ENCODE measurements at places on chromosomes 11 and 22.
A peak's percentile ranks its signal among the peaks of the same experiment; 100 is the strongest.

DNA sequence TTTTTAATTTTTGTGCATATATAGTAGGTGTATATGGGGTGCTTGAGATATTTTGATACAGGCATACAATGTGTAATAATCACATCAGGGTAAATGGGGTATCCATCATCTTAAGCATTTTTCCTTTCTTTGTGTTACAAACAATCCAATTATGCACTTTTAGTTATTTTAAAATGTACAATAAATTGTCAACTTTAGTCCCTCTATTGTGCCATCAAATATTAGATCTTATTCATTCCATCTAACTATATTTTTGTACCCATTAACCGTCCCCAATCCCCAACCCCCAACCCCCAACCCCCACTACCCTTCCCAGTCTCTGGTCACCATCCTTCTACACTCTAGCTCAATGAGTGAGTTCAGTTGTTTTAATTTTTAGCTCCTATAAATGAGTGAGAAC lies 335.1 kb upstream of the C11orf87 start:
- no peak for DNase-seq

GRCh38 chr11:92993004-92993403 lies 23.6 kb downstream of the MTNR1B start:
- no peak for DNase-seq

DNA sequence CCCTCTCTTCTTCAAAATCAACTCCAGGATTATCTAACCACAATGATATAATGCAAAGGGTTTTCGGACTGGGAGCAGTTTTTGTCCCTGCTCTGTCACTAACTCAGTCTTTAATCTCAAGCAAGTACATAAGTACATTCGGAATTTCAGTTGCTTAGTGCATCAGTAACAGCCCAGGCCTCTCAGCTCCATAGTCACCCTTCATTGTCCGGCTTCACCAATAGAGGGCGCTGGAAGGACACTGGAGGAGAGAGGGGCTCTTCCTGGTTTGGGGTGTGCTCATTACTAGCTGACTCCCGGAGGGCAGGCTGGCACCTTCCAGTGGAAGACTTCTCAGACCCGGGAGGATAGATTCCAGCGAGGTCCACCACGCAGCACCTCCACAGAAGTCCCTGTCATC lies 90.4 kb upstream of the PDGFD start:
- peak; percentile 47 for DNase-seq

GRCh38 chr11:118514103-118514502 lies 13.2 kb upstream of the TTC36 start:
- no peak for DNase-seq

- DNase-seq = no peak
These were observed 1.7 kb downstream of the CYB5R2 start for GRCh38 chr11:7671347-7672215.

GRCh38 chr22:38965614-38966379 lies 8.4 kb downstream of the APOBEC3A start:
- no peak for DNase-seq

DNA sequence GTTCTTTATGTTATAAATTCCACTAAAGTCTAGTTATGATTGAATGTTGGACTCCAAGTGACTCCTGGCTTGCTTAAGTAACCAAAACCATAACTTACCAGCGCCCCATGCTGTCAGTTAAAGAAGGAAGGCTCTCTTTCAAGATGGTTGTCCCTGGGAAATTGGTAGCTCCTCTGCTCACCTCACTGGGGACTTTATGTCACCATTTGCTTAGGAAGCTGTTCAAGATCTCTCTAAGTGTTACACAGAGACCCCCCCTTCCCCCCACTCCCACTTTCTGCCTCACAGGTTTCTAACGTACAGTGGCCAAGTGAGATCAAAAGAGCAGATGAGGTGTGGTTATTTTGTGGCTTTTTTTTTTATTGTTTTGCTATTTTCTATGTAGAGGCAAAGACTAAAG lies 301.8 kb downstream of the AASDHPPT start:
- no peak for DNase-seq

- DNase-seq = no peak
These were observed 44.1 kb upstream of the TPBGL start for GRCh38 chr11:75196426-75196825.

DNA sequence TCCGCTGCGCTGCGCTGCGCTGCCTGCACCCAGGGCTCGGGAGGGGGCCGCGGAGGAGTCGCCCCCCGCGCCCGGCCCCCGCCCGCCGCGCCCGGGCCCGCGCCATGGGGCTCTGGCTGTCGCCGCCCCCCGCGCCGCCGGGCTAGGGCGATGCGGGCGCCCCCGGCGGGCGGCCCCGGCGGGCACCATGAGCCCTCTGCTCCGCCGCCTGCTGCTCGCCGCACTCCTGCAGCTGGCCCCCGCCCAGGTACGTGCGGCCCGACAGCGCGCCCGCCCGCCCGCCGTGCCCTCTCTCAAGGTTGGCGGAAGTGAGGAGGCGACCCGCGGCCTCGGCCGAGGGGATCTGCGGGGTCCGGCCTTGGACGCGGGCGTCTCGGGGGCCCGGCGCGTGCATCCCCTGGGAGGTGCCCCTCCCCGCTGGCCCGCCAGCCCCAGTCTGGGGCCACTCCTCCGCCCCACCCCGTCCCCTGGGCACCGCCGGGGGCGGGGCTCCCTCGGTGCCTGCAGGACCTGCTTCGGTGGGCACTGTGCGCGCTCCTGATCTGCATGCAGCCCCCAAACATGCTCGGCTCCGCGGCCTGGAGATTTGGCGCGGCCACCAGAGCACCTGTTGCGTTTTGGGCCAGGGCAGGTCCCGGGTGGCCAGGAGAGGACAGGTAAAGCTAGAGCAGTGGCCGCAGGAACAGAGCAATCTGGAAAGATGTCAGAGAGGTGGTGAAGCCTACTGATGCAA lies 429 bp downstream of the VEGFB start:
- no peak for DNase-seq

- no peak for DNase-seq
These were observed 28.7 kb downstream of the LGR4 start for GRCh38 chr11:27443746-27444507.

GRCh38 chr11:70778883-70779282 lies 380.6 kb downstream of the CTTN start:
- no peak for DNase-seq

- no peak for DNase-seq
These were observed 13.1 kb upstream of the UCP2 start for GRCh38 chr11:73995731-73996130.

GRCh38 chr11:31887180-31887579 lies 76.1 kb upstream of the PAX6 start:
- no peak for DNase-seq

Measured in fibroblast of upper back skin (primary cell).